ENCODE measurements at places on chromosomes 12 and 14.

- DNase-seq, result peak; percentile 55
Measured at GRCh38 chr12:100154474-100155247, 12.0 kb upstream of the BLTP3B start.

DNA sequence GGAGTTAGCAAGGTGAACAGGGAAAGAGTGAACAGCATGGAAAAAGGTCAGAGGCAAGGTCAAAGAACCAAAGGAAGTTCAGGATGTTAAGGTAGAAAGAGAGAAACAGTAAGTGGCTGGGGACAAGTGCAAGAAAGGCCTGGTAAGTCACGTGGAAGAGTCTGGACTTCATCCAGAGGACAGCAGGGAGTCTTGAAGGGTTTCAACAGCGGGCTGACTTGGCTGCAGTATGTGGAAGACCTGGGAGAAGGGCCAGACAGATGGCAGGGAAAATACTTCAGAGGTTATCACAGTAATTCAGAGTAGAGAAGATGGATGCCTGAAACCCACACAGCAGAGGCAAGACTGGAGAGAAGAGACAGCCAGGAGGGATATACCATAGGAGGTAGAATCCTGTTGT is 34.0 kb downstream of the CIT start:
- DNase-seq, result peak; percentile 93

GRCh38 chr14:70882776-70883492 is 24.3 kb upstream of the PCNX1 start:
- DNase-seq, result peak; percentile 68

- DNase-seq, result no peak
Measured at GRCh38 chr12:32889011-32889760, 7.4 kb downstream of the PKP2 start.

- no peak for DNase-seq
Measured at GRCh38 chr14:50334211-50334610, 22.1 kb downstream of the DMAC2L start.

DNA sequence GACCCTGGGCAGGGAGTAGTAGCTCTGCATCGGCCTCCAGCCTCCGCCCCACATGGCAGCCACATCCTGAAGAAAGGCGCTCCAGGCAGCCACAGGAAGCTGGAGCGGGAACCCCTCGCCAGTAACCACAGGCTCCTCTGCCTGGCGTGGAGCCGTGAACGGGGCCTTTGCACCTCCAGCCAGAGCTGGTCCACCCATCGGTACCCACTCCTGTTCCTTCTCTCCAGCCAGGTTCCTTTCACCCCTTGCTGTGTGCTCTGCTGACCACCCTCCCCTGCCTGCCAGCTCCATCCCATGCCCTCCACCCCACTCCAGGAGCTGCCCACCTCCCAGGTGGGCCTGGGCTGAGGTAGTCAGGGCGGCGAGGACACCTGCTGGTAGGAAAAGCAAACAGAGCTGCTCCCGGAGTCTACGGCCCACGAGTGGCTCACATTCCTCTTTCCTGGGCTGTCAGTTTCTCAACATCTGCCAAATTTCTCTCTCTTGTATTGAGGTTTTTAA is 2.7 kb downstream of the TGFB3 start:
- DNase-seq, result peak; percentile 62

DNA sequence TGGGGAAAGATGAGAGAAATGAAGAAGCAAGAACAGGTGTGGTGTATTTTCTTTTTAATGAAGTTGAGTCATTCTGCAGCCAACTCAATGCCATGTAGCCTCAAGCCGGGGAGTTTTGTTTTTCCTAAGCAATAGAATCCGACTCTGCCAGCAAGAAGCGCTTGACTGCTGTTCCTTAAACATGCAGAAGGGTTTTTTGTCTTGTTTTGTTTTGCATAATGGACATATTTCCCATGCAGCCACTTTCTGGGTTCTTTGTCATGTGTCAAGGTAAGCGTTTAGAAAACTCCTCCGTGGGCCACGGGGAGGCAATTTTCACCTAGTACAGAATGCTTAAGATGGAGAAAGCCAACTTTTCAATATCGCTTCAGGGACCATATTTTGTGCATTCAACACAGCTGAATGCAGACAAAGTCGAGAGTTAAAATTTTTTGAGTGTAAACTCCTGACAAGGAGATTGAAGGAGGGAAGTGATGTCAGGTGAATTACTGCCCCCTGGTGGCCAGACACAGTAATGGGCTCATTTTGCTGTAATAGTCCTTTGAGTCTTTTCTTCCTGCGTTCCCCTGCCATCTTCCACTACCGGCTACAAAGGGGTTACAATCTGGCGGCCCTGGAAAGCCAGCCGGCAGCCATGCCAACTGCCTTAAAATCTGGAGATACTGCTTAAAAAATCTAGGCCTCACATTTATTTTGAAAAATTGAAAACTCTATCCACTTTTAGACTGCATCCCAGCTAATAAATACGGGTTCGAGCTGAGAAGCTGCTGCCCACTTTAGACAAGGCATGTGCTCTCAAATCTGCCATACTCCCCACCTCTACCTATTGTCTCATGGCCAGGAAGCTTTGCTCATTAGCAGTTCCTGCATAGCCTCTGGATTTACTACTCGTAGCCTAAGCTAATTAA is 3.2 kb upstream of the FICD start:
- peak; percentile 61 for DNase-seq

- DNase-seq, result no peak
Measured at GRCh38 chr12:132460571-132460970, 29.4 kb upstream of the FBRSL1 start.

GRCh38 chr12:253116-253831 is 9.4 kb downstream of the SLC6A13 start:
- DNase-seq, result no peak

- DNase-seq, result no peak
Measured at GRCh38 chr12:115504306-115505290, 772.9 kb downstream of the MED13L start.

DNA sequence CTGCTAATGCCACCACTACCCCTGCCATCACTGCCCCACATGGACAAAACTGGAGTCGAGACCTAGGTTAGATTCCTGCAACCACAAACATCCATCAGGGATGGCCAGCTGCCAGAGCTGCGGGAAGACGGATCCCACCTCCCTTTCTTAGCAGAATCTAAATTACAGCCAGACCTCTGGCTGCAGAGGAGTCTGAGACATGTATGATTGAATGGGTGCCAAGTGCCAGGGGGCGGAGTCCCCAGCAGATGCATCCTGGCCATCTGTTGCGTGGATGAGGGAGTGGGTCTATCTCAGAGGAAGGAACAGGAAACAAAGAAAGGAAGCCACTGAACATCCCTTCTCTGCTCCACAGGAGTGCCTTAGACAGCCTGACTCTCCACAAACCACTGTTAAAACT is 7.1 kb upstream of the OAS2 start:
- DNase-seq, result peak; percentile 37
